ENCODE measurements at places on chromosomes 13 and 19.

GRCh38 chr19:4061178-4061682 lies 5.5 kb downstream of the ZBTB7A start:
- DNase-seq: peak; percentile 47

DNA sequence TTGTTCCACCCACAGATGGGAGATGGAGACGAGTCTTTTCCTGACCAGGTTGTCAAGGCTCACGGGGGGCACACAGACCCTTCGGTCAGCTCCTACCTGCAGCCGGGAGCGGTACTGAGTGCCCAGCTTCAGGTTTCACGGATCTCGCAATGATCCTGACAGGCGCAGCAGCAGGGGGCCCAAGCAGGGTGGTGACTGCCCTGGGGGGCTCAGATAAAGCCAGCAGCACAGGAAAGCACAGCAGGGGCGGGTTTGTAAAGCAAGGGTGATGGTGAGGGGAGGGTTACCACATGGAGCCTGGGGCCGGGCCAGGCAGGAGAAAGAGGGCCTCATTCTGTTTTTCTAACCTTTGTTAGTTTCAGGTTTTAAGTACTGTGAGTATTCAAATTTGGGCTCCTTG lies 41.7 kb upstream of the ATP11A start:
- DNase-seq: no peak

DNA sequence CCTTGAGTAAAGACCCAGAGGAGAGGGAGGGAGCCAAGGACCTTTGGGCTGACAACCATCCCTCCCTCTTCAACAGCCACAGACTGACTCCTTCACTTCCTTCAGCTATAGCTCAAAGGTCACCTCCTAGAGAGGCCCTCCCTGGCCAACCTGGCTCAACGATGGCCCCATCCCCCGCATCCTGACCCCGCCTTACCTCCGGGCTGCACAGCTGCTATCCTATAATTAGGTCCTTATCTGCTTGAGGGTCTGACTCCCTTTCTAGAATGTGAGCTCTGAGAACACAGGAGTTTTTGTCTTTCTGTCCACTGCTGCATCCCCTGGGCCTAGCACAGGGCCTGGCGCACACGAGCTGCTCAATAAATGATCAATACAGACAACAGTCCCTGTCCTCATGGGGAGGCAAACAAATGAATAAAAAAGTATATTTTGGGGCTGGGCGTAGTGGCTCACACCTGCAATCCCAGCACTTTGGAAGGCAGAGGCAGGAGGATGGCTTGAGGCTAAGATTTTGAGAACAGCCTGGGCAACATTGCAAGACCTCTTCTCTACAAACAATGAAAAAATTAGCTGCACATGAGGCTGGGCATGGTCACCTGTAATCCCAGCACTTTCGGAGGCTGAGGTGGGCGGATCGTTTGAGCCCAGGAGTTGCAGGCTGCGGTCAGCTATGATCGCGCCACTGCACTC lies 6.6 kb upstream of the LGALS4 start:
- DNase-seq: no peak

DNA sequence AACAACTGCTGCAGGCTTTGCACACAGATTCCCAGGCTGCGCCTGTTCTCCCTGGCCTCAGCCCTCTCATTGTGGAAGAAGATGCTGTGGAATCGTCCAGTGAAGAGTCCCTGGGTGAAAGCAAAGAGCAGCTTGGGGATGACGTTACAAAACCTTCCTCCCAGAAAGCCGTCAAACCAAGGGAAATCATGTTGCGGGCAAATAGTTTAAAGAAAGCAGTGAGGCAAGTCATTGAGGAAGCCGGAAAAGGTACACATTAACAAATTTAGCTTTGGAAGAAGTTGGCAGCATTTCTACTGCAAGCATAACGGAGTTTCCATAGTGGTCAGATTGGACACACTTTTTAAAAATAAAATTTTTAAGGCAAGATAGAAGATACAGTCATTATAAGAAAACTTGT lies 82.9 kb upstream of the AKAP11 start:
- DNase-seq: no peak

- no peak for DNase-seq
Observed at GRCh38 chr13:78586706-78587105, 16.6 kb downstream of the POU4F1 start.

DNA sequence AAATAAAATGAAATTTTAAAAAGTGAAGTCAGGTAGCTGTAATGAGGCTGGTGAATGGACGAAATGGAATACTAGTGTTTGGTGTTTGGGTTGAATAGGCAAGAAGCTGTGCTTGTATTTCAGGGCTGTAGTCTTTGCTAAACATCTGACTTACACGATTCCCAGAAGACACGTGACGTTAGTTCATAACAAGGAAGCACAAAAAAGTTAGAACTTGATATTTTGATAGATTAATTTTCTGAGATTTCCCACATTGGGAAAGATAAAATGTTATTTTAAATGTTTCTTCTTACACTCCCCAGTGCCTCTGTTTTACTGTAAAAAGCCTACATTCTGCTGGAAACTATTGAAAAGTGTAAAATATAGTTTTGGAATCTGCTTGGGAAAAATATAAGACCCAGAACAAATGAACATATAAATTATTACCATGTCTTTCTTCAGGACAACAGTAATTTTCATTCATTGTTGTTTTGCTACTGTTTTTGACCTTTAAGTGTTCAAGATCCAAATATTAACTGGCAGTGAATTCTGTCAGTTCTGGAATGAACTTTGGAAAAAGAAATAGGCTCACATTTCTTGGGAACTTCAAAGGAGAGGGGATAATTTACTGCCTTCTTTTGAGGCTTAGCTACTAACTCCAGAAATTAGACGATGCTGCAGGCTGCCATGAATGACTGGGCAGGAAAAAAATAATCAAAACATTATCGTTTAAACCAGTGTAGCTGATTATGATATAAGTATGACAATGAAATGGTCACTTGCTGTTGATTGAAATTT lies 241.3 kb downstream of the SLITRK6 start:
- DNase-seq: no peak

GRCh38 chr13:104270731-104271130 lies 1204.5 kb upstream of the SLC10A2 start:
- DNase-seq: no peak

DNA sequence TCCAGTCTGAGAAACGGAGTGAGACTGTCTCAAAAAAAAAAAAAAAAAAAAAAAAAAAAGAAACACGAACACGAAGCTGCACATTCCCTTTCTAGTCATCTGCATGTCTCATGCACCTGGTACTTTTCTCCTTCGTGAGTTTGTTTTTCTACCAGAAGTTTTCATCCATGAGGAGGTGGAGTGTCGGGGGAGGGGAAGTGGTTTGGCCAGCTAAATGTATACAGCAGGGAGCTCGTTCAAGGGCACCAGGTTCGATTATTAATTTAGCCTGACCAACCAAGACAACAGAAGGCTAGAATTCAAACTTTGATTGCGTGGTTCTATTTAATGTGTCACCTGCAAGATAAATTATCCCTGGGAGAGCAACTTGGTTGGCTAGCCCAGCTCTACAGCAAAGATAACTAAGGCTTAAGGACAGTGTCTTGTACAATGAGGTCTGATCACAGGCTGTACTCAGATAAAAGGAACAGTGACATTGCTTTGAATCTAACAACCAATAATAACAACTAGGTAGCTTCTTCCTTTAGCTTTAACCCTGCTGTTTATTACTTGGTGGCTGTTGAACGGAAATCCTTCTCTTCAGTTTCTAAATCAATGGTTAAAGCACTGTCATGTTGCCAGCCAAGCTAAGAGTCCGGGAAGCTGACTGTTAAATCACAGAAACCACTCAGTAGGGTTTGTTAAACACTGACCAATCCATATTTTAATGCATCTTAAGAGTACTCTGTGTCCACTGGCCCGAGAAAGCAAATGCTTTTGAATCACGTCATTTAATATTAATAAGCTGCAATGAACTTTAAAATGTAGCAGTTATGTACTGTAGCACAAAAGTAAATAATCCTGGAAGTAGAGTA lies 98.4 kb upstream of the STARD13 start:
- DNase-seq: no peak

- DNase-seq: peak; percentile 76
Observed at GRCh38 chr13:36736119-36736726, 62.4 kb downstream of the SERTM1 start.

DNA sequence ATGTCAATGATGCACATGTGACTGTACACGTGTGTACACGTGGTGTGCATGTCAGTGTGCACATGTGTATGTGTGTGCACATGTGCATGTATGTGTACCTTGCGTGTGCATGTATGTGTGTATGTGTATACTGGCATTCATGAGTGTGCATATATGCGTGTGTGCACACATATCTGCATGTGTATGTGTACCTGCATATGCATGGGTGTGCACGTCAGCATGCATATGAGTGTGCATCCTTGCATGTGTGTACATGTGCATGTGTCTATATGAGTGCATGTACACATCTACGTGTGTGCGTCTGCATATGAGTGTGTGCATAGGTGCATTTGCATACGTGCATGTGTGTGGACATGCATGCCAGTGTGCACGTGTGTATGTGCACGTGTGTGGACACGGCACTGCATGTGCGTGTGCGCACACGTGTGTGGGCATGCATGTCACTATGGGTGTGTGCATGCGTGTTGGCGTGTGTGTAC lies 48.5 kb downstream of the GADD45B start:
- DNase-seq: no peak

- DNase-seq: no peak
Observed at GRCh38 chr13:43489233-43489632, 297.5 kb downstream of the ENOX1 start.

Measured in HAP-1 (cell line).